Transverse colon (tissue), 4 donors: ENCODE measurements at places on chromosomes 7 and 10.
A peak's percentile ranks its signal among the peaks of the same experiment; 100 is the strongest.

DNA sequence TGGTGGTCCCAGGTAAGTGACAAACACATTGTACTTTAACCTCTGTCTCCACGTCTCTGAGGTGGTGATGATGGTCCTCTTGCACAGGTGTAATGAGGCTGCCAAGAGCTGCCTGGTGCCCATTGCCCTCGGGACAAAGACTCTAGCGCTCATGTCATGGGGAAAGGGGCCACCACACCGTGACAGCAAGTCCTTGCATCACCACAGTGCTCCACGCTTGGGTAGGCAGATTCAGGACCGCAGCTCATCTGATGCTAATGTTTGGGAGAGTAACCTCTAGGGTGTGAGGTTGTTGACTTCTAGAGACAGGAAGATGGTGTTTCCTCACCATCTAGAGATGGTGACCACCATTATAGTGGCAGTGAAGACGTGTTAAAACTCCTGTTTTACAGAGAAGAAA is 395.6 kb downstream of the ADRA2A start:
- no peak for DNase-seq

- no peak for DNase-seq
Measured at GRCh38 chr7:89247207-89247606, 451.7 kb upstream of the TEX47 start.

DNA sequence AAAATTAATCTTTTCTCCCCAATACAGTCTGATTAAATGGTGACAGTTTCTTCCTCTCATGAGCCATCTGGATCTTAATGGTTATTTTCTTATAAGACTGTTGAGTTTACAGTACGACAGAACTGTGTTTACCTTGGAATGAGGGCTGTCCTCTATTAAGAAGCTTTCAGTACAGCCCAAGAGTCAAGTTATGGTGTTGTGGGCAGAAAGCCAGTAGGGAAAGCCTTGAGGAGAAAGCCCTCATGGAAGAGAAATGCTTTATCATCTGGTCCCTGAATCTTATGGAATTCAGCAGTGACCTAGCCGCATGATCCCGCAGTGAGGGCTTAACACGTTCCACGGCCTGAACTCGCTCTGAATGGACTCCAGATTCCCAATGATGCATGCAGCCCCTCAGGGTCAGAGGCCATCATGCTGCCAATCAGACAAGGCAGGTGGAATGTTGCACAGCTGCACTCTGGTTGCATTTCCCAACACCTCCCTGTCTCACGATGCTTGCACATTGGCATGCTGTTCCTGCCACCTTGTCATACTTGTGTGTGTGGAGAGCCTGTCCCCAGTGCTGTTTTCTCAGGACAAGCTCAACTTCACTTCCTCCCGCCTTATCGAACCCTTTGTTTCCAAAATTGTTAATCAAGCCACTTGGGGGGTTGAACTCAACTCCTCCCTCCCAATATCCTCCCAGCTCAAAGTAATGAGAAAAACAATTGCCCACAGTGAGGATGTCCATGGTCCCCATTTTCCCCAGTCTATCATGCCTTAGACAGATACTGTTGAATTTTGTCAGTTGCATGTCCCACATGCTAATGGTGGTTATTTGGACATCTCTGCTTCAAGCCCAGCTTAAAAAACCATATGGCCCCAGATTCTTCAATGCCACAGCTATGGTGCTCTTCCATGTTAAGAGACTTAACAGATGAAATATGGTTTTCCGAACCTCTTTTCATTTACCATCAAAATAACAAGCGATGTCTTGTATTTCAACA is 211.1 kb upstream of the TCF7L2 start:
- DNase-seq: no peak

DNA sequence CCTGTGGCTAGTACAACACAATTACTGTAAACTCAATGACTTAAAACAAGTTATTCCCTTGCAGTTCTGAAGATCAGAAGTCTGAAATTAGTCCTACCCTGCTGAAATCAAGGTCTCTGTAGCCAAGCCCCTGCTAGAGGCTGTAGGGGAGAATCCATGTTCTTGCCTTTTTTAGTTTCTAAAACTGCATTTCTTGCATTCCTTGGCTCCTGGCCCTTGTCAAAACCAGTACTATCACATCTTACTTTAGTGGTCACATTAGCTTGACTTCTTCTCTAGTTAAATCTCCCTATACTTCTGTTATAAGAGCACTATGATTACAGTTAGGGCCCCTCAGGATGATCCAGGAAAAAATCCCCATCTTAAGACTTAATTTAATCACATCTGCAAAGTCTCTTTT is 567.0 kb downstream of the GFRA1 start:
- no peak for DNase-seq

DNA sequence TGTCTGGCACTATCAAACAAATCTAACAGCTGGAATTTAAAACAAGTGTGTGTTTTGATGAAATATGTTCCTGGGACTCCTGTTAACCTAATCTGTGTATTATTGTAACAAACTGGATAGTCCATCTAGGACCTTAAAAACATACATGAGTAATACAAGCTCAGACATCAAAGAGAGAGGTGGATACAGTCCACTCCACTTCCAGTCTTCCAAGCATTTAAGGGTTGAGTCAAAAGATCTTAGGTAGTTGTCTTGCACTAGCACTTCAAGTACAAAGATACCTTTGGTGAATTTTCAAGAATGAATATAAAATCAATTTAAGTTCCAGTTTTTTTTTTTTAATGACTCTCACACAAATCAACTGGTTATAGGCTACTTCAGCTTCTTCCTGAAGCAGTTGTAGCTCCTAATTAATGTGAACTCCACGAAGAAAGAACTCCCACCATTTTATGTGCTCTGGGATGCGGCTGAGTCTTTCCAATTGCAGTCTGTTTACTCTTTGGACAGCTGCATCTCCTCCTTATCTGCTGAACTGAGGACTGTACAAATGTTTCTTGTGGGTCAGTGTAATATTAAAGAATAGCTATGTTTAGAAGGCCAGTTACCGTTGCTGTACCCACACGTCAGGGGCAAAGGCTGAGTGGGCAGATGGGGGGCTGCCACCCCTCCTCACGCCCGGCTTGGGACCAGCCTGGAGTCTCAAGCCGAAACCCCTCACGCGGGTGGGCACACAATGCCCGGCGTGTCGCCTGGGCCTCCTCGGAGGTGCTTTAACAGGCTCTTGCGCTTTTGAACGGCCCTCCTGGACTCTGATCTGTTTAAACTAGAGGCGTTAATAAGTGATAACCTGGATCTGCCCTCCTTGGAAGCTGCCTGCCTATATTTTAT is 2.9 kb upstream of the IGF2BP3 start:
- DNase-seq: no peak

DNA sequence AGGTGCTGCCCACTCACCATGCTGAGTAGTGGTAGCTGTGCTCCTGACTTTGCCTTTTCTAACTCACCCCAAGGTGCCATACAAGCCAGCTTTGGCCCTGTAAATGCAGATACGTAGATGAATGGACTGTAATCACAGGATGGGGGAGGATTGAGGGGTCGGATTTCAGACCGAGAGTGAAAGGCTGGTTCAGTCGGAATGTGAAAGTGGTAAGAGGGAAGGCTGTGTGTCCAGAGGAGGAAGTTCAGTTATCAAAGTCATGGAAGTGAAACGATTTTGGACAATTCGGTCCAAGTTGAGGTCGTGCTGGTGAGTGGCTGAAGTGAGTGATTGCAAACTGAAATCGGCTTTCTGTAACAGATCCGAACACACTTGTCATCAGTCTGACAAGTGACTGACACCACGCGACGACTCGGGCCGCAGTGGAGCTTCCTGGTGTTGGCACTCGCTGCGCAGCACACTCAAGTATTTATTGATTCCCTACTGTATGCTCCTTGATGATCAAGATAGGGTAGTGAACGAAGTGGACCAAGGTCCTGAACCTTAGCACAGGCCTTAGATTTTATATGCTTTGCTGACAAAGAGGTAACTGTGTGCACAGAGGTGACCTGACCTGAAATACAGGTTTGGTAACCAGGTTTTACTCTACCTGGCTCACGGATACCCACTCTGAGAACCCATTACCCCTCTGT is 10.5 kb downstream of the ZNF282 start:
- DNase-seq: peak; percentile 22

GRCh38 chr10:120505056-120505455 is 48.0 kb downstream of the PLPP4 start:
- no peak for DNase-seq

- no peak for DNase-seq
Measured at GRCh38 chr7:130489140-130489983, 2.5 kb upstream of the MEST start.

GRCh38 chr10:75238182-75239095 is 2.7 kb upstream of the COMTD1 start:
- DNase-seq: no peak

- DNase-seq: no peak
Measured at GRCh38 chr10:47147186-47147585, 152.8 kb upstream of the GDF10 start.

DNA sequence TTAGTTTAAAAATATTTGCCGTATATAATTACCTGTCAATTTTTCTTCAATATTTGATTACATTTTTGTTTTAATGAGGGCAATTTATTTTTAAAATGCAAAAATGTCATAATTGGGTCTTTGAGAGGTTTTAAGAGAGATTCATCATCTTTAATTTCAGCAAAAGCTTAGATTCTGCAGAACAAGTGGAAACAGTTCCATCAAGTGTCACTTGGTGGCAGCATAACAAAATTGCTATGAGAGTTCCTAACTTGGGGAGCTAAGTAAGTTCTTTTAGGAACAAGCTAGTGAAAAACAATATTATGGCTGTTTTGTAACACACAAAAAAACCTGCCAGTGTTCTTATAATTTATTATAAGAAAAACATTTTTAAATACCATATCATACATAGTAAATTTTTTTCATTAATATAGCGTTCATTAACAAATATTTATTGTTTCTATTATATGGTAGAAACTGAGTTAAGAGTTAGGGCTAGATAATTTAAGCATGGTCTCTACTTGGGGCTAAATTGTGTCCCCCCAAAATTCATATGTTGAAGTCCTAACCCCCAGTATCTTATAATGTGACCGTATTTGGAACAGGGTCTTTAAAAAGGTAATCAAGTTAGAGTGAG is 155.2 kb downstream of the MAGI2 start:
- DNase-seq: no peak

GRCh38 chr7:673681-674453 is 52.6 kb upstream of the DNAAF5 start:
- no peak for DNase-seq

- no peak for DNase-seq
Measured at GRCh38 chr10:26790221-26790995, 70.3 kb downstream of the ABI1 start.

DNA sequence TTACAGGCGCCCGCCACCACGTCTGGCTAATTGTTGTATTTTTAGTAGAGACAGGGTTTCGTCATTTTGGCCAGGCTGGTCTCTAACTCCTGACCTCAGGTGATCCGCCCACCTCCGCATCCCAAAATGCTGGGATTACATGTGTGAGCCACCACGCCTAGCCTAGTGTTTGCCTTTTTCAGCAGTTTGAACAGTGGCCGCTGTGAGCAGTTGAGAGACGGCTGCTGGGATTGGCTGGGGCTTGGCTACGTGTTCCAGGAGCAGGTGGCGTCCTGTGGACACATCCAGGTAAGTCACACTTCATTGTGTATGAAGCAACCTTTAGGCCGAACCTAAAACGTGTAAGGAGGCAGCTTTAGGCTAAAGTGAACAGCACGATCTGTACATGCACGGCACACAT is 231.8 kb upstream of the PITRM1 start:
- DNase-seq: no peak

GRCh38 chr10:66466622-66467021 is 459.2 kb upstream of the LRRTM3 start:
- no peak for DNase-seq

DNA sequence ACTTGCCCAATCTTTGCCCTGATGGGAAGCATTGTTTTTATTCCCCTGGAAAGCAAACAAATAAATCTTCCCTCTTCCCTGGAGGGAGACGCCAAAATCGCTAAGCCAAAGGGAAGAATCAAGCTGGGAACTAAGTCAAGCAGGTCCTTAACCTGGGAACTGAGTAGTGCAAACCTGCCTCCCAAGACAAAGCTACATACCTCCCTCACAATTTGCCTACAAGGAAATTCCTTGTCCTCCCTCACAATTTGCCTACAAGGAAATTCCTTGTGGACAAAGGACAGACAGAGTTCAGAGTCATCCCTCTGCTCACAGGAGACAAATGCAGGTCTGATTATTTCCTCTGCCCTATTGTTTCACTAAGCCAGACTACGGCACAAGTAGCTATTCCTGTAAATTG is 50.5 kb downstream of the SPOCK2 start:
- no peak for DNase-seq

- DNase-seq: no peak
Measured at GRCh38 chr7:104240401-104240800, 32.6 kb upstream of the ORC5 start.

DNA sequence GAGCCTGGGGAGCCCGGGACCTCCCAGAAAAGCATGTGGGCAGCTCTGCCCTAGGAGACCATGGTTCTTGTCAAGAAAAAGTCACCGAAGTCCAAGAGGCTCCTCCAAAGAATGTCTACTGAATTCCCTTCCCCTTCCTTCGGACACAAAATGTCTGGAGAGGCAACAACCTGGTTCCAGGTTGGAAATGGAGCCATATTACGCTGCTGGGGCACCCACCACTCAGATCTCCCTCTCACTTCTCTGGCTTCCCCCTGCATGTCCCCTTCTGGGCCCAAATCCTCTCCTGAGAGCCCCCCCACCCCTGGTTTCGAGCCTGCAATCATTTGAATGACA is 52.6 kb downstream of the RGS10 start:
- no peak for DNase-seq

- no peak for DNase-seq
Measured at GRCh38 chr7:30154111-30154587, 19.4 kb downstream of the MTURN start.

- no peak for DNase-seq
Measured at GRCh38 chr10:122308417-122309141, 37.5 kb downstream of the BTBD16 start.

DNA sequence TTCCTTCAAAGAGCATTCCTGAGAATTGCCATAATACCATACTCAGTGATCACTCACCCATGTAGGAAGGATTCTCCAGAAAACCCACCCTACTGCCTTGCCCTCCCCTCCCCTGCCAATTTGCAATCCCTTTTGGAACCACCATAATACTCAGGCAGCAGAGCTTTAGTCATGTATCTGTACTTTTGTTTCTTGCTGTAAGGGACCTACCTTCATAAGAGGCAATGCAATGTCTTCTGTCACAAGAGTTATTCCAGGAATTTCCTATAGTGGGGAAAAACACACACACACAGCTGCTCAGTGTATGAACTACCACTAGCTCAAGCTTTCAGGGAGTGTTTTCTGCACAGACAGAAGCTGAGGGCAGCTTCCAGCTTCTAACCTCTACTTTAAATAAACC is 67.0 kb downstream of the GSAP start:
- DNase-seq: no peak

DNA sequence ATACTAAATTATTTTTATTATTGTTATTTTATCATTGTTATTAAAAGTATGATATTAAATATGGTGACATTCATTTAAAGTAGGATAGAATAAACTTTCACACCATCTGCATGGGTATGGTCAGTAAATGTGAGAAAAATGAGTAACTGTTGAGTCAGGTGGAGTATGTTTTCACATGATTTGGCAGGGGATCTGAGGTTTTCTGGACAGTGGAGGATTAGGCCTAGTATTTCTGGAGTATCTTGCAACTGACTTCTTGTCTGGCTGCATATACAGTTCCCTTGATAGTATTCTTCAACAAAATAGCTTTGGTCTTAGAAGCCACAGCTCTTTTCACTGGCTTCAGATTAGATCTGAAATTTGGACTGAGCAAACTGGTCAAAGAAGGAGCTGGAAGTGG is 54.5 kb downstream of the GBF1 start:
- DNase-seq: no peak
